Activated naive CD4-positive, alpha-beta T cell (primary cell): ENCODE measurements at places on chromosomes 2 and 18.

DNA sequence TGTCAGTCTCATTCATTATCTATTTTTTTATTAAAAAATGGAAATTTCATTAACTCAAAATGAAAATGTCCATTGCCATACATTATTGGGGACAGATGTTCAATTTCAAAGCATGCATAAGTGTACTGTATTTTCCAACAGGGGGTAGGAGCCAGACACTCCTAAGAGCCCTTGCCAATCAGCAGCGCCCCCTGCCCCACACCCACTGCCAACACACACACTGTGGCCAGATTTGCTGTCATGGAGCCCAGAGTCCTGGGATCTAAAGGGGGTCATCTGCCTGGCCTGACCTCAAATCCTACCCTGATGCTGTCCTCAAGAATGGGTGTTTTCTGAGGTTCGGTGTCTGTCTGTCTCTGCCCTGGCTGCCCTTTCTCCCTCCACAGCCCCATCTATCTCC lies 162.2 kb upstream of the TWIST2 start:
- no peak for DNase-seq

DNA sequence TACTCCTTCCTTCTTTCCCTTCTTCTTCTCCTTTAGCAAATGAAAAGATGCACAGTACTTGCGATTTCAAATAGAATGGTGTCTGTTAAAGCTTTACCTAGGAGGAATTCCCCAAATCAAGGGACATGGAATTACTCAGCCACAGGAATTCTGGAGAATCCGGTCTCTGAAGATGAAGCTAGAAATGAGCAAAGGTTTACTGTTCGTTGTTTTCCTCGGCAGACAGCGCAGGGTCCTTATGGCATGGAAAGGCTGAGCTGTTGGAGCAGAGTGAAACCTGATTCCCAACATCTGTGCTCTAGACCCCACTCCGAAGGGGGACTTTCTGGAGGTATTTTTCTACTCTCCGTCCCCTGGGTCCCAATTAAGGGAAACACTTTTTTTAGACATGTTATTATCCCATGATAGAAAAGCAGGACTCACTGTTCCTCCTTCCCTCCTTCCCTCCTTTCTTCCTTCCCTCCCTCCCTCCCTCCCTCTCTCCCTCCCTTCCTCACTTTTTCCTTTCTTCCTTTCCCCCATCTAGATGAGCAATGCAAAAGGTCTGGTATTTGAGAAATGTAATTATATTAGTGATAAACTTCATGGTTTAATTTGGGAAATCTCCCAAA lies 47.1 kb downstream of the CDCA7 start:
- DNase-seq = no peak

- DNase-seq = no peak
Measured at GRCh38 chr2:25131567-25132298, 36.6 kb downstream of the POMC start.

GRCh38 chr2:96817882-96818281 lies 1.8 kb downstream of the CNNM3 start:
- no peak for DNase-seq

DNA sequence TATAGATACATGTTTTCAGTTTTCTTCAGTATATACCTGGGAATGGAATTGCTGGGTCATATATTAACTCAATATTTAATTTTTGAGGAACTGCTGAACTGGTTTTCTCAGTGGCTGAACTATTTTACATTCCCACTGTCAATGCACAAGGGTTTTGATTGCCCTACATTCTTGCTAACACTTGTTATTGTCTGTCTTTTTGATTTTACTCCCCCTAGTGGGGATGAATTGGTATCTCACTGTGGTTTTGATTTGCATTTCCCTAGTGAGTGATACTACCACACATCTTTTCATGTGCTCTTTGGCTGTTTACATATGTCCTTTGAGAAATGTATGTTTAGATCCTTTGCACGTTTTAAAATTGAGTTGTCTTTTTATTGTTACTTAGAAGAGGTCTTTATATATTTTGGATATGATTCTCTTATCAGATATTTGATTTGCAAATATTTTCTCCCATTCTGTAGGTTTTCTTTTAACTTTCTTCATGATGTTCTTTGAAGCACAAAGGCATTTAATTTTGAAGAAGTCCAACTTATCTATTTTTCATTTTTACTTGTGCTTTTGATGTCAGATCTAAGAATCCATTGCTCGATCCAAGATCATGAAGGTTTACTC lies 36.2 kb downstream of the ASB1 start:
- no peak for DNase-seq

- no peak for DNase-seq
Measured at GRCh38 chr2:163640542-163641193, 95.1 kb downstream of the FIGN start.

GRCh38 chr2:240338274-240338673 lies 97.2 kb upstream of the GPC1 start:
- DNase-seq = no peak

GRCh38 chr2:232598293-232598692 lies 35.1 kb upstream of the EFHD1 start:
- DNase-seq = no peak

DNA sequence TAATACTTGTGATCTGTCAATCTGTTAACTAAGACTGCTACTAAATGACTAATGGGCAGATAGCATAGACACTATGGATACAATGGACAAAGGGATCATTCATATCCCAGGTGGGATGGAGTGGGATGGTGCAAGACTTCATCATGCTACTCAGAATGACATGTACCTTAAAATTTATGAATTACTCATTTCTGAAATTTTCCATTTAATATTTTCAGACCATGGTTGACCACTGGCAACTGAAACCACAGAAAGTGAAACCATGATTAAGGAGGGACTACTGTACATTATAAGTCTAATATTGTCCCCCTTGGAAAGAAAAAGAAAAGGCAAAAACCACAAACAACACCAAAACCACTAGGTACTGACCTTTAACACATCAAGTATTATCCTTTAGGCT lies 247.0 kb upstream of the SYT4 start:
- no peak for DNase-seq
